ENCODE measurements at places on chromosomes 3 and 15. TPM values are rescaled to one million over a fixed set of nuclear protein-coding genes. Genes with fewer than 3 reads are reported as not detected.

EAF2 gene
- 0.32 TPM for total RNA-seq

TLR9 gene
- not detected for total RNA-seq

NANOGP8 gene
- total RNA-seq: 0.32 TPM

GPR149 gene
- not detected for total RNA-seq

SLC25A36 gene
- total RNA-seq: 56.7 TPM

HEXA gene
- 61.5 TPM for total RNA-seq

ADPRH gene
- 3.0 TPM for total RNA-seq

SERPINI2 gene
- total RNA-seq: not detected

All from fibroblast of villous mesenchyme (primary cell).